GM23338 (cell line): ENCODE measurements at places on chromosomes 6 and 20. TPM values are rescaled to one million over a fixed set of nuclear protein-coding genes. Genes with fewer than 3 reads are reported as not detected.

The RBPJL gene
- total RNA-seq, result 0.66 and 1.4 TPM in 2 replicates

The LPIN3 gene
- total RNA-seq, result 8.4 and 9.7 TPM in 2 replicates

The MACROD2 gene
- 2.0 and 2.8 TPM in 2 replicates for total RNA-seq

The VNN1 gene
- not detected in 2 replicates for total RNA-seq

The CTNNBL1 gene
- total RNA-seq, result 36.3 and 46.1 TPM in 2 replicates

The TBX18 gene
- 0.03 TPM in 1 of 2 replicates, not detected in the other for total RNA-seq

The OR12D3 gene
- total RNA-seq, result not detected in 2 replicates

The ACOT8 gene
- 55.6 and 75.2 TPM in 2 replicates for total RNA-seq

The ZC3H12D gene
- total RNA-seq, result 0.04 and 0.07 TPM in 2 replicates

The SNAI1 gene
- total RNA-seq, result 2.9 and 4.2 TPM in 2 replicates

The ZNF292 gene
- total RNA-seq, result 39.8 and 45.7 TPM in 2 replicates

The PRPH2 gene
- 0.52 and 0.89 TPM in 2 replicates for total RNA-seq

The ADISSP gene
- total RNA-seq, result 79.0 and 86.6 TPM in 2 replicates

The RBM24 gene
- total RNA-seq, result 0.58 and 1.3 TPM in 2 replicates

The TAF8 gene
- total RNA-seq, result 26.5 and 30.6 TPM in 2 replicates

The TTK gene
- total RNA-seq, result 78.5 and 79.6 TPM in 2 replicates
